Bronchial epithelial cell (primary cell): ENCODE measurements at places on chromosomes 2 and 18.

DNA sequence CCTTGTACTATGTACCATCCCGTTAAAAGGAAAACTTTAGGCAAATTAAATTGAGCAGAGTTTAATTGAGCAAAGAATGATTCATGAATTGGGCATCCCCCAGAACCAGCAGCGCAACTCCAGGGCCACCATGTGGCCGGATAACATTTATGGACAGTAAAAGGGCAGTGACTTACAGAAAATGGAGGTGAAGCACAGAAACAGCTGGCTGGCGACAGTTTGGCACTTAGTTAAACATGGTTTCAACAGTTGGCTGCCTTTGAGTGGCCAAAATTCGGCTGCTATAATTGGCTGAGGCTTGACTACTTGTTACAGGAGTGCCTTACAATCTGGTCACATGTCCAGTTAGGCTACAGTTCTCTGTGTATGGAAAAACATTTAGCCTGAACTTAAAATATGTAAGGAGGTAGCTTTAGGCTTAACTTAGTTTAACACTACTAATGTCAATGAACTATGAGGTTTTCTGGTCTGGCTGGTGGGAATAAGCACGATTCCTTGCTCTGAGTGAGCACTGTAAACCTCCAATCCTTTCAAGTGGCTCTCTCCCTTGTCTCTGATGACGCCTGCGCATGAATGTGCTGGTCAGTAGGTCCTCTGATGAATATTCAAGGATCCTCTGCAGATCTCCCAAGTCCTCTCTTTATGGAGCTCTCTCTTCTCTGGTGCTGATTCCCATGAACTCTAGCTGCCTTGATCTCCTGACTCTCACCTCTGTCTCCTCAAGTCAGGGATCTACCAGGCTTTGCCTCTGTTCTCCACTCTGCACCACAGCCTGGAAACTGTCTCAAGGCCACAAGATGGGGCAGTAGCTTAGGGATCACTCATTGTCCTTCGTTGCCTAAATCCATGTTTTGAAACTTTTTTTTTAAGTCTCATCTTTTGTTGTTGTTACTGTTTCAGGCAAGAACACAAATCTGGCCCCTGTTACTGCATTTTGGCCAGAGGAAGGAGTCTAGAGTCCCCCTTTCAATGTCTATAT lies 24.4 kb upstream of the RAB31 start:
- DNase-seq: peak; percentile 65

- DNase-seq: peak; percentile 44
These were observed 155.1 kb upstream of the TANK start for GRCh38 chr2:161005170-161005569.

DNA sequence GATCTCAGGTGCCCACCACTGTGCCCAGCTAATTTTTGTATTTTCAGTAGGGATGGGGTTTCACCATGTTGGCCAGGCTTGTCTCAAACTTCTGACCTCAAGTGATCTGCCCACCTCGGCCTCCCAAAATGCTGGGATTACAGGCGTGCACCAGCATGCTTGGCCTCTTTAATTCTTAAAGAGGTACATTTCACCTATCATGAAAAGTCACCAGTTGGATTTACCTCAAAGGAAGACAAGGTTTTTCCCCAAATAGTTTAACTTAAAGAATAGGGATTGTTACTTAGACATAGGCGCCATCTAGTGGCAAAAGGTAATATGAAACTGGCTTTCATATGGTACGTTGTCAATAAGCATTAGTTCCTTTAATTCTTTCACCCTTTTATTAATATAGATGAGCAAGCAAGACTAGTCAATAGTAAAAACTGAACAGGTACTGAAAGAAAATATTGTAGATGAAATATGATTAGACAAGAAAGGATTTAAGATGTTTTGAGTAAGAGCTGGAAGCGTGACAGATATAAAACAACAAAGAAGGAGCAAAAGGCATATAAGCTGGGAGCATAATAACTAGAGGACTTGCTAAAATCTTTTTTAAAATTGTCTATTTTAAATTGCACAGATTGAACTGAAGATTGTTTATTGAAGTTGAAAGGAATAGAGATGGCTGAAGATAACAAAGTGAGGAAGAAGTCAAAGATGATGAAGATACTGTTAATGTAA lies 35.0 kb upstream of the PSMD14 start:
- peak; percentile 69 for DNase-seq

DNA sequence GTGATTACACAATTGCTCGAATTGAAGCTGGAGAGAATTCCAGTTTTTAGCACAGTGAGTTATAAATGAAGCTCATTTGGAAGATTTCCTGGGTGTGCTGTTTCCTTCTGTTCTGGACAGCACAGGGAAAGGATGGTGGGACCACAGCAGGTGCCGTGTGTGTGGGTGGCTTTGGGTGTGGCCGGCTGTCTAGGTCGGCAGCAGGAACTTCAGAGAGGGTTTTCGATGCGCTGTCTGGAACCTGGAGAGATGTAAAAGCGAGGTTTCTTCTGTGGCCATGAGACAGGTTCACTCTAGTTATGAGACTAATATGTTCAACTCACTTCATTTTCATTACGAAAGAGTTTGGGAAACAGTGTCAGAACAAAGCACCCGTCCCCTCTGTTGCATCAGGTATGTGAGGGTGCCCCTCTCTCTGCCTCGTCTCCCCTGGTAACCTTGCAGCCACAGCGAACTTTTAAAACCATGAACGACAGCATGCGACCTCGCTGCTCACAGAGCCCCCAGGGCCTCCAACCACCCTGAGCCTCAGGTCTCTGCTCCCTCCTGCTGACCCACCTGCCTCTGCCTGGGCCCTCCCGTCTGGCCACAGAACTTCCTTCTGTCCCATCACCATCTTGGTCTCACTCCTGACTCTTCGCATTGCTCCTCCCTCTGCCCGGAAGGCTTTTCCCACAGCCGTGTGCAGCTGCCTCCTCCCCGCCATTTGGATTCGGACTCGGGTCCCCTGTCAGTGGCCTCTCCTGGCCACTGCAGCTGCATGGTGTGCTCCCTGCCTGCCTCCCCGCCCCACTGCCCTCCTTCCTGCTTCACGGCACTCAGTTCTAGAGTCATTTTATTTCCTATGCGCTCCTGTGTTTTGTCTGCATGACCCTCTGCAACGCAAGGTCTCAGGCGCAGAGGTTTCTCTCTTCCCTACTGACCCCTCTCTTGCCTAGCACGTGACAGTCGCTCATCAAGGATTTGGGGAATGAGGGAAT lies 151.2 kb downstream of the NDUFA10 start:
- no peak for DNase-seq

DNA sequence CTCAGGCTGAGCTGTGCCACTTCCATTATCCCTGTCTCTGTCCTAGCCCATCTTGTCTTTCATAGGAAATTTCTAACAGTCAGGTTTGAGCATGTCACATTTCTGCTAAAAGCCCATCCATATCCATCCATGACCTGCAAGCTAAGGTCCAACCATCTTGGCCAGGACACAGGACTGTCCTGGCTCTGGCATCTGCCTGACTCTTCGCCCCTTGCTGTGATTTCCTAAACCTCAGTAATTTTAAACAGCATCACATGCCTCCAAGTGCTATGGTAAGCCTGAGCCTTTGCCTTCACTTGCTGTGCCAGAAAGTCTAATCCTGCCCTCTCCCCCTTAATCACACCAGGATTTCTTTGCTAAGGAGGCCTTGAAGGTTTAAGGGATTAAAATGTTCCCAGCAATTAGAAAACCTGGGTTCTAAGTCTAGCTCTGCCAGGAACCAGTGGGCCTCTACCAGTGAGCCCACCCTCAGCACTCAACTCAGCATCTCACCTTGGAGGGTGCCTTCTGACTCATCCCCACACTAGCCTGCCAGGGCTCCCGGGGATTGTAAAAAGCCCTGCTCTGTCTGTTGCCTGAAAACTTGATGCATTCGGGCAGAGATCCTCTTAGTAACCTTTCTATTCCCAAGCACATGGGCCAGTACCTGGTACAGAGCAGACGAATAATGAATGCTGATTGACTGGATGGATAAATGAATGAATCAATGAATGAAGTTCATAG lies 411.0 kb downstream of the LRATD1 start:
- no peak for DNase-seq

GRCh38 chr2:208326016-208326415 lies 60.0 kb downstream of the PIKFYVE start:
- no peak for DNase-seq

DNA sequence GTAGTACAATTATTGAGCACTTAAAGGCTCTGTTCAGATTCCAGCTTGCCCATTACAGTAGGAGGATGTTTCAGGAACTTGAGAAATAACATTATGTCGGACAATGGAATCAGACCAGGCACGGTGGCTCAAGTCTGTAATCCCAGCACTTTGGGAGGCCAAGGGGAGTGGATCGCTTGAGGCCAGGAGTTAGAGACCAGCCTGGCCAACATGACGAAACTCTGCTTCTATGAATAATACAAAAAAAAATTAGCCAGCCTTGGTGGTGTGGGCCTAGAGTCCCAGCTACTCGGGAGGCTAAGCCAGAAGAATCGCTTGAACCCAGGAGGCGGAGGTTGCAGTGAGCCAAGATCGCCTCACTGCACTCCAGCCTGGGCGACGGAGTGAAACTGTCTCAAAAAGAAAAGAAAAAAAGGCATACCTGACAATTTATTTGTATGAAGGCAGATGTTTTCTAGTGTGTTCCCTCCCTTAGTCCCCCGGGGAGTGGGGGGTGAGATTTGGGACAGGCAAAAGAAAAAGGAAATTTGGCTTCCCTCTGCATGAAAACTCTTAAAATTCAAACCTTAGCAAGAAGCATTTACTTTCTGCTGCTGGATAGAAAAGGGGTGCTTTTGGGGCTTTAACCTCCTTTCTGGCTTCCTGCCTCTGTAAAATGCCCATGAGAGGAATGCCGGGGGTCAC lies 13.7 kb upstream of the ZNF532 start:
- no peak for DNase-seq

DNA sequence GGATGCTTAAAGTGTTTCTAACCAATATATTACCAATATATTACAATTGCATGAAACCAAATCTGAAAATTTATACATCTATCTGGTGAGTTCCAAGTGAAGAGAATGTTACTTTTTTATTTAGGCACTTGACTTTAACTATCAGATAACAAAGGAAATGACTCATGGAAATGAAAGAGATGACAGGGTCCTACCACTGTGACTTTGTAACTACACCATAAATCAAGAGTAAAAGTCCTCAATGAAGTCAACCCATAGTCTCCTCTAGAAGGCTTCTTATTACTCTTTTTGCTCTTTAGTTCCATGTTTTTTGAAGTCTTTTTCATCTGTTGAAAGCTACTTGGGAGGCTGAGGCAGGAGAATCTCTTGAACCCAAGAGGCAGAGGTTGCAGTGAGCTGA lies 545.0 kb upstream of the PIK3C3 start:
- DNase-seq: no peak

DNA sequence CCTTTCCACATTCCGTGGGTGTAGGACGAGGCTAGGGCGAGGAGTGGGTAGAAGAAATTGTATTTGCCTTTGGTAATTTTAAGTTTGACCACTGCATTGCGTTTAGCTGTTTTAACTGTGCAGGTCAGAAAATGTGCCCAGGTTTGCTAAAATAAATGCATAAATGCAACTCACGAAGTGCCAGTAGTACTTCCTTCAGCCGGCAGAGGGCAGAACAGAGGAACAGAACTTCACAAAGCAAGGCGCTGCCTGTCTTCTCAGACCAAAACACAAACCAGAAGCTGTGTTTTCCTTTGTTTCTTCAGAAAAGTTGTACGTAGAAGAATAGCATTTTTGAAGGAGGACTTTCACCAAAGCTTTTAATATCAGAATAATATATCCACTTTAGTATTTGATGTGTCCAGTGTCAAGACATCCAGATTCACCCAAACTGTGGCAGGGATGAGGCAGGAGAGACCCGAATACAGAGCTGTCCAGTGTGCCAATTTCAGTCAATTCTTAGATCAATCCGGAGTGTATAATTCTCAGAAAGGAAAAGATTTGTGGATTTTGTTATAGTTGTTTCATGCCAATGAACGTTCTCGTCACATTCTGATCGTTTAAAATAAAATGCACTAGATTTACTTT lies 348.6 kb downstream of the DLGAP1 start:
- peak; percentile 65 for DNase-seq

DNA sequence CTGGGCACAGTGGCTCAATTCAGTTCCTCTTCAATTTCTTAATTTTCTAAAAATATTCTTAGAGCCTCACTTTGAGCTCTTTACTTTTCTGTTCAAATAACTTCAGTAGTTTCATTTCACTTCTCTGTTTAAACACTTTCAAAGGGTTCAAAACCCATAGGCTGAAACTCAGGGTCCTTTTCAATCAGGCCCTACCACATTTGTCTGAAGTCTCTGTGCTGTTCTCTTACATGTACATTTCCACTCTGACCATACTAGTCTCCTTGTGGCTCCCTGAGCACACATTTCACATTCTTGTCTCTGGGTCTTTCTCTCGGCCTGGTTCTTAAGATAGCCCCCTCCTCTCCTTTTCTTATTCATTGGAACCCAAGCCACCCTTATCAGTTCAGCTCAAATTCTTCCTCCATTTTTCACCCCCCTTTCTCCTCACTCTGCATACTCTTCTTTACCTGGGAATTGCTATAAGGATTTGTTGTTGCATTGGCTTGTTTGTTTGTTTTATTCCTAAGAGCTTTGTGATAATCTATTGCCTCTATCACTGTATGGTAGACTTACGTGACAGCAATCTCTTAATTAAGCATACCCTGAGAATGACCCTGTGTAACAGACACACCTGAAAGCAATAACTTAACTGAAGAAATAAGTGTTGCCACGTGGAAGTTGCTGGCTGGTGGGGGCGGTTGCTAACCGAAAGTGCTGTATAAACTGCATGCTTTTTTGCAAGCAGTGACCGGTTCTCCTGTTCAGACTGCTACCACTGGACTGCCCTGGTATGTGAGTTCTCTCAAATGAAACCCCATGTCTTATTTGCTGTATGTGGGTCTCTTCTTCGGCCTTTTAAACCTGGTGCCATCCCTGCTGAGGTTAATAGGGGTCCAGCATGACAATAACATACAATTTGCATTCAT lies 27.7 kb upstream of the ACADL start:
- peak; percentile 22 for DNase-seq

DNA sequence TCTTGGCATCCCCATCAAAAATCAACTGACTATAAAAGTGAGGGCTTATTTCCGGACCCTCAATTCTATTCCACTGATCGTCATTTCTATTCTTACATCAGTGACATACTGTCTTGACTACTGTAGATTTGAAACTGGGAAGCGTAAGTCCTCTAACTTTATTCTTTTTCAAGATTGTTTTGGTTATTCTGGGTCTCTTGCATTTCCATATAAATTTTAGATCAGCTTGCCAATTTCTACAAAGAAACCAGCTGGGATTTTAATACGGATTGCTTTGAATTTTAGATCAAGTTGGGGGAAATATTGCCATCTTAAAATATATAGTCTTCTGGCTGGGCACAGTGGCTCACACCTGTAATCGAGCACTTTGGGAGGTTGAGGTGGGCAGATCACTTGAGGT lies 17.9 kb upstream of the INPP4A start:
- DNase-seq: no peak

DNA sequence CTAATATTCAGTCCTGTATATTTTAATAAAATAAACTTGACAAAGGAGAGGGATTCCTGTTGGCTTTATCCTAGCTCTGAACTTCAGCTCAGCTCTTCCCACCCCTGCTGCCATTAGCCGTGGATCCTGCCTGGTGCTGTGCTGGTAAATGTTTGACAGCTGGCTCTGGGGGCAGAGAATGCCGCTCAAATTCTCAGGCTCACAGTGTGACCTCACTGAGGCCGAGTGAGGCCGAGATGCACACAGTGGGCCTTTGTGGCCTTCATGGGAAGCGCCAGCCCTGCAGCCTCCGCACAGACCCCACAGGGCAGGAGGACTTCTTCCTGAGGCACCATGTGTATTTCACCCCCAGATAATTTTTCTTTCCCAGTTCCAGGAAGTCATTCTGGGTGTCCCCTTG lies 16.5 kb upstream of the FAHD2A start:
- DNase-seq: no peak

GRCh38 chr2:229857634-229858033 lies 64.2 kb downstream of the TRIP12 start:
- DNase-seq: no peak

- DNase-seq: peak; percentile 70
These were observed 374.2 kb upstream of the ID2 start for GRCh38 chr2:8307606-8308180.
